Breast epithelium (tissue), 4 donors: ENCODE measurements at places on chromosomes 7 and 10. TPM values are rescaled to one million over a fixed set of nuclear protein-coding genes. Genes with fewer than 3 reads are reported as not detected.

DNA sequence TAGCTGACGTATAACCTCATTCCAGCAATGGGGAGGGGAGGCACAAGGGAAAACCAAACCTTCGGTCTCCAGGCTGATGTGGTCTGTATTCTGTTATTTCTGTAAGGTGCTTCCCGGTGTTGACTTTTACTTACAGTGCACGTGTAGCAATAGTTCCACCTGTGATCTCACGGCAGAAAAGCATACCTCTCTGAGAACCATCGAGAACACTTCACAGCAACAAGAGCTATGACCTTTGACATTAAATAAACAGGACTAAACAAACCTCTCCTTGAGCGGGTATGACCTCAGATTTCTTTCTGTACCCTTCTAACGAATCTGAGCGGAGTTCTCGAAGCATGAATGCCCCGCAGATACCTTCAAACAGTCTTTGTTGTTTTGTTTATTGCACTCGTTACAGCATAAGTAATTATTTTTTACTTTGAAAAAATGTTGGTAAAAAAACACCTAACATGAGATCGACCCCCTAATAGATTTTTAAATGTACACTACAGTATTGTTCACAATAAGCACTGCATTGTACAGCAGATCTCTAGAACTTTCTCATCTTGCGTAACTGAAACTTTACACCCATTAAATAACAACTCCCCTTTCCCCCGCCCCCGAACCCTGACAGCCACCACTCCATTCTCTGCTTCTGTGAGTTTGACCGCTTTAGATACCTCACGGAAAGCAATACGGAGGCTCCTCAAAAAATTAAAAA, 282.3 kb downstream of the GATA3 start:
- DNase-seq, result no peak

GRCh38 chr7:92799446-92800211, 36.7 kb downstream of the CDK6 start:
- DNase-seq, result no peak

DNA sequence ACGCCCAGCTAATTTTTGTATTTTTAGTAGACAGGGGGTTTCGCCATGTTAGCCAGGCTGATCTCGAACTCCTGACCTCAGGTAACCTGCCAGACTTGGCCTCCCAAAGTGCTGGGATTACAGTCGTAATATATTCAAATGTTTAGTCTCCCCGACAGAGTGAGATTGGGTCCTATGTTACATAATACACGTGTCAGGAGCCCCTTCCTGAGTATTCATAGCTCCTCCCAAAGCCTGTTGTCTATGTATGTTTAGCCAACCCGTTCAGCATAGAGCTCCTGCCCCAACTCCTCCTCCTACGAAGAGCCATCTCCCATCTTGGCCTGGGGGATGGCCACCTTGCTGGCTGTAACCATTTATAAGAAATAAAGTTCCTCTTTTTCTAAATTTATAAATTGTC, 2.7 kb upstream of the PPP2R2D start:
- DNase-seq, result no peak

- DNase-seq, result no peak
Measured at GRCh38 chr7:49322476-49322875, 398.1 kb downstream of the CDC14C start.

Gene TMEM26
- not detected for total RNA-seq

Gene GNAT3
- not detected for total RNA-seq
